ENCODE measurements at places on chromosomes 16 and 17.

GRCh38 chr16:78607022-78607421, 507.6 kb downstream of the WWOX start:
- DNase-seq: no peak

- DNase-seq: no peak
Measured at GRCh38 chr17:56475116-56475515, 118.4 kb upstream of the NOG start.

- no peak for DNase-seq
Measured at GRCh38 chr17:63695889-63696288, 4.0 kb downstream of the LIMD2 start.

GRCh38 chr16:46920402-46921068, 36.4 kb downstream of the GPT2 start:
- no peak for DNase-seq

DNA sequence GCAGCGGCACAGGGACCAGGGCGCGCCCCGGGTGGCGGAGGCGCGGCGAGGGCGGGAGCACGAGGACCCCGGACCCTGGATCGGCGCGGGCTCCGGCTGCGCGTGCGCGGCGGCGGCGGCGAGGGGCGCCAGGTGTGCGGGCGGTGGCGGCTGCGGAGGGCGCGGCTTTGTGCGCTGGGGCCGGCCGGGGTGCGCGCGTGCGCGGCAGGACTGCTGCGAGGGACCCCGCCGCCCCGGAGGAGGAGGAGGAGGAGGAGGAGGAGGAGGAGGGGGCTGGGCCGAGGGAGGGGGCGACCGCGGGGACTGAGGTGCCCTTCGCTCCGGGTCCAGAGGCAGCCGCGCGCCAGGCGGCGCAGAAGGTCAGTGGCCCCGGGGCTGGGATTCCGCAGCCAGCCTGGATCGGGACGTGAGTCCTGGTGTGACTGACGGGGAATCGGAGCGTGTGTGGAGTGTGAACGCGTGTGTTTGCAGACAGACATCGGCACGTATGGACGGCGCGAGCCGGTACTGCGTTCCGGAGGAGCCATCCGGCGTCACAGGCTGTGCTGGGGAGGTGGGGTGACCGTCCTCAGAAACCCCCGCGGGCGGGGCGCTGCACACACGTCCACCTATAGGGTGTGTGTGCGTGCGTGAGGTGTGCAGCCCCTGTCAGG, 19.5 kb upstream of the RAP1GAP2 start:
- no peak for DNase-seq

GRCh38 chr16:81549547-81550431, 105.2 kb downstream of the CMIP start:
- DNase-seq: no peak

GRCh38 chr17:70074956-70075355, at the start of gene KCNJ16:
KCNJ16 (plus strand) TSS chr17:70075225; CDS start chr17:70132088, 56,863 bp downstream.
- no peak for DNase-seq

GRCh38 chr17:8949061-8949661, 16.3 kb downstream of the PIK3R5 start:
- no peak for DNase-seq

DNA sequence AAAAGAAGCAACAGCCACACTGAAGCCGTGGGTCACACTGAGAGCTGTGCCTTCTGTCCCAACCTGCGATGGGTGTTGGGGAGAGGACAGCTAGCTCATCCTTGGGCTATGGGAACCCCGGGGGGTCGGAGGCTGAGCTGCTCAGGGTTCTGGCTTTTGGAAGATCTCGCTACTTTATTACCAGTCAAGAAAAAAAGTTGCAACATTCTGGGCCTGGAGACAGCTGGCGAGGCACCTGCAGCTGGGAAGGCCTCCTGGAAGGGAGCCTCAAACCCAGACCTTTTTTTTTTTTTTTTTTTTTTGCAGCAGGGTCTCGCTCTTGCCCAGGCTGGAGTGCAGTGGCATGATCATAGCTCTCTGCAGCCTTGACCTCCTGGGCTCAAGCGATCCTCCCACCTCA, 24.9 kb downstream of the TPSD1 start:
- no peak for DNase-seq

GRCh38 chr17:394718-395095, 42.1 kb upstream of the RPH3AL start:
- DNase-seq: no peak

DNA sequence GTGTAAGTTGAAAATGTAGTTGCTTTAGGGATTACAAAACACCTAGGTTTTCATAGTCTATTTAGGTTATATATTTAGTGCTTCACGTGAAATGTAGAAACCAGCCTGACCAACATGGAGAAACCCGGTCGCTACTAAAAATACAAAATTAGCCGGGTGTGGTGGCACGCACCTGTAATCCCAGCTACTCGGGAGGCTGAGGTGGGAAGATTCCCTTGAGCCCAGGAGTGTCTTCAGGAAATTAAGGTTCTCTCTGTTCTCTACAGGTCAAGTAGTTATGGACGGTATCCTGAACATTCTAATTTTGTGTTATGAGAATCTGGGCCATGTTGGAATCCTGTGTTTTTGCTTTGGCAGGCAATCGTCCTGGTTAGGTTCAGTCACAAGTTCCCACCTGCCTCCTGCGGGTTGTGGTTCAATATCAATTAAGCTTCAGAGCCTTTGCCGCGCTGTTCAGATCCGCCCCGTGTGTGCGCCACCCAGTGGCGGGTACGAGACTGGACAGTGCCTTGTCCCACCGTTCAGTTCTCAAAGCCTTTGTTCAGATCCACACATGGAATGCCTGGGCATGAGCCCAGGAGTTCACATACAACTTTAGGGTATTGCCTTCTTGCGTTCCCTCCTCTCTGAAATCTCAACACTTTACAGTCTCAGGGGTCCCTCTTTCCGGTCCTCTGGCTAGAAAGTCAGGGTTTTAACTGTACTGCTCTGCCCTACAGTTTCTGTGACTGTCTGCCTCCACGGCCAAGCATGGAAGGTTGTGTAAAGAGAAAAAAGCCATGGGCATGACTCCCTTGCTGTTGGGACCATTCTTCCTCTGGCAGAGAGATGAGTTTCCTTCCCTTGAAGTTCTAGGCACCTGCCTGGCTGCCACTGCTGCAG, 41.7 kb downstream of the HEATR6 start:
- DNase-seq: peak; percentile 49

GRCh38 chr16:85136213-85136701, 24.0 kb upstream of the CIBAR2 start:
- DNase-seq: no peak

DNA sequence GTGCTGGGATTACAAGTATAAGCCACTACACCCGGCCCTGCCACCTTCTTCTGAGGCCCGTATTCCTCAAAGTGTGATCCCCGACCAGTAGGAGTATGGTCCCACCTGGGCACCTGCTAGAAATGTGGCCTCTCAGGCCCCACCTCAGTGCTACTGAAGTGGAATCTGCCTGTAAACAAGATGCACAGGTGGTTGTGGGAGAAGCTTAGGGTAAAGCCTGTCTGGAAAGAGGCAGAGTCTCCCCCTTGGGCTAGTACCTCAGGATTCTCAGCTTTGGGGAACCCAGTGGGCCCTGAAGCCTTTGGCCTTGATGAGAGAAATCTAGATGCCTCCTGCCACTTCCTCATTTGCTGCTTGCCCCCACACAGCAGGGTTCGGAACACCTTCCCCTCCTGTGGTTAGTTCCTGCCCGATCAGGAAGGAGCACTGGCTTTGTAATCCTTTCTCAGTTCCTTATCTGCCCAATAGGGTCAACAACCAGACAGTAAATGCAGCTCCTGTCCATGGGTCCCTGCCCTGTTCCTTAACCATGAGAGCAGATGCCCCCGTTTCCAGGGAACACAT, 25.2 kb downstream of the TK2 start:
- DNase-seq: no peak

DNA sequence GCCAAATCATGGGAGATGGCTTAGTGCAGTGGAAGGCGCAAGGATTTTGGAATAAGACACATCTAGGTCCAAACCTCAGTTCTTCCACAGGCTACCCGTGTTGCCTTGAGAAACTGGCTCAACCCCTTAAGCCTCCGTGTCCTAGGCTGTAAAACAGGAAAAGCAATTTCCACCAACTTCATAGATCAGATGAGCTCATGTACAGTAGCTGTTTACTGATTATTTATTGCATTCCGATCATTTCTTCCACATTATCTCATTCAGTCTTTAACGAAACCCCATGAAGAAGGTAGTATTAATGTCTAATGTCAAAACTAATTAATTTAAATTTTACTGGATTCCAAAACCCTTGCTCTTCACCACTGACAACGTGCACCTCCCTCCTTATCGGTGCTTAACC, 231.6 kb downstream of the GRIN2A start:
- DNase-seq: no peak

- DNase-seq: no peak
Measured at GRCh38 chr17:57551321-57552079, 193.6 kb downstream of the CCDC182 start.

- DNase-seq: no peak
Measured at GRCh38 chr16:6684076-6684673, 648.5 kb upstream of the RBFOX1 start.

- no peak for DNase-seq
Measured at GRCh38 chr17:81263371-81264181, 24.5 kb downstream of the NDUFAF8 start.

DNA sequence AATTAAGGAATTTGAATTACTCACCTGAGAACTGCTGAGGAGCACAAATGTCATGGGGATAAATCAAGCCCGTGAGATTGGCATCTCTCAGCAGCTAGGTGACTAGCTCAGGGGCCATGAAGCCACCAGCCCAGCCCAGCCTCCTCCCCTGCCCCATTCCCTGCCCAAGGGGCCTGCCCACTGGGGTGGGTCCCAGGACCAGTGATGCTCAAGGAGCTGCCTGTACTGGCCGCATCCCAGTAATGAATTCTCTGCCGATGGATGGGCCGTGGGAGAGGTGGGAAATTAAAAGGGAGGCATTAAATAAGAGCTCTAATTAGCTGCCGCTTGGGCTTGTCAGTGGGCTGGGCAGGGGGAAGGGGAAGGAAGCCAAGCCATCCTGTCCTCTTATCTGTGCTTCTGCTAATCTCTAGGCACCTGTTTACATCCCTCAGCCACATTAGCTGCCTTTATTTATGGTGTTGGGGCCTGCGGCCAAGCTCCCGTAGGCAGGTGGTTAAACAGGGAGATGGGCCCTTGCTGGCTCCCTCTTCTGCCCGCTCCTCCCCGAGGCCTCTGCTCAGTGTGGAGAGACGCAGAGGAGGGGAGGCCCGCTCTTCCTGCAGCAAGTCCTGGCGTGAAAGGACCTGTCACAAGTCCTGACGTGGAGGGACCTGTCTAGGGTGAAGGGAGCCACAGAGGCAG, 48.8 kb downstream of the PIPOX start:
- no peak for DNase-seq

DNA sequence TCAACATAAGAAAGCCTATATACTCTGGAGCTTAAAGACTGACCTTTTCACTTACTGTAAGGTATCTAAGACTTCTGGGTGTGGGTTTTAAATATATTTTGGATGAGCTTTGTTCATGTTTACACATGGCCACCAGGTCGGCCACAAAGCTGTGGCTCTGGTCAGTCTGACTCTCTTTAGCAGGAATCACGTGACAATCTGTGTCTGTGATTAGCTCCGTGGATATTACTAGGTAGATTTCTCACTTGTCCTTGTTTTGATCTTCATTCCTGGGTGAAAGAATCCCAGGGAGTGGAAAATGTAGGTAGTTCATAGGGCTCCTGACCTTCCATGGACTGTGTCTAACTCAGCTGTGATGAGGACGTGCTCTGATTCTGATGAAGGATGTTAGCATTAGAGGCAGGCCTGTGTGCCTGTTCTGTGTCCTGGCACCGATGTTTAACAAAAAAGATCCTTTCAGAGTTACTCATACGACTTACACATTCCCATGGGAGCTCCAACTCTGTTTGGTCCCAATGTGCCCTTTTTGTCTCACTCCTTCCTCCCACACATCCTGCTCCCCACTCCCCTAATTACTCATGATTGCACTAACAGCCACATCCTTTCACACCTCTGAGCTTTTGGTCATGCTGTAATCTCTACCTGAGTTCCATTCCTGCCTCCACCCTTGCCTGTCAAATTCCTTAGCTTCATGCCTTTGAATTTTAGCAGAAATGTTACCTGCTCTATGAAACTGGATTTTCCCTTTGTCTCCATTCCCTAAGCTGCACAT, 425.1 kb downstream of the MAF start:
- DNase-seq: no peak

GRCh38 chr16:87702325-87702811, 63.4 kb downstream of the KLHDC4 start:
- no peak for DNase-seq

Data from HFFc6 (cell line).